ENCODE measurements at places on chromosomes 3 and 15.

DNA sequence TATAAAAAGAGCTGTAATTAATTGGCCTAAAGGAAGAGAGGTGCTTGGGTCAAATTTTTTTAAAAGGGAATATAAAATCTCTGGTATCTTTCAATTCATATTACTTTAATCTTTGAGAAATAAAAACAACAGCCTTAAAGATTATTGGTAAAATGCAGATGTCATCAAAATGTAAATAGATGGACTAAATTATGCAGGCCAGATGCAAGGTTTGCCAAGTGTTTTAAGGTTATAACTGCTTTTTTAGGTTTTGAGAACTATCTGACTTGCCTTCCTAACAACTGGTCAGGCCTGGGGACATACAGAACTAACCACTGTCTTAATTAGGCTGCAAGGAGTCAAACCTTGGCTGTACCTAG lies 20.0 kb upstream of the OR5H1 start:
- DNase-seq = no peak

- DNase-seq = no peak
Measured at GRCh38 chr3:138747225-138747624, 87.5 kb downstream of the PIK3CB start.

DNA sequence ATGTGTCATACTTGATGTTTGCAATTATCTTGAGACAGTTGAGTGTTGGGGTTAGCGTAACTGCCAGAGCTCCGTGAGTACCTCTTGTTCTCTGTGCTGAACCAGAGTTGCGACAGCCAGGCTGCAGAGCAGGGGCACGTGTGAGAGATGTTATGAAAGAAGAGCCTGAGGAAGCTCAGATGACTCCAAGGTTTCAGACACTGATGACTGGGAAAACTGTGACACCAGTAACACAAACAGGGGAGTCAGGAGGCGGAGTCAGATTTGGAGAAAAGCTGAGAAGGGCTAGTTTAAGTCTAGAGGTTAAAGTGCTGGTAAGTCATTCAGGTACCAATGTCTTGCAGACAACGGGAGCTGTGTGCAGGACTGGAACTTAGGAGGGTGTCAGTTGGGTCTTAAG lies 45.0 kb downstream of the BLM start:
- no peak for DNase-seq

- no peak for DNase-seq
Measured at GRCh38 chr3:122255757-122256439, 69.2 kb upstream of the CSTA start.

DNA sequence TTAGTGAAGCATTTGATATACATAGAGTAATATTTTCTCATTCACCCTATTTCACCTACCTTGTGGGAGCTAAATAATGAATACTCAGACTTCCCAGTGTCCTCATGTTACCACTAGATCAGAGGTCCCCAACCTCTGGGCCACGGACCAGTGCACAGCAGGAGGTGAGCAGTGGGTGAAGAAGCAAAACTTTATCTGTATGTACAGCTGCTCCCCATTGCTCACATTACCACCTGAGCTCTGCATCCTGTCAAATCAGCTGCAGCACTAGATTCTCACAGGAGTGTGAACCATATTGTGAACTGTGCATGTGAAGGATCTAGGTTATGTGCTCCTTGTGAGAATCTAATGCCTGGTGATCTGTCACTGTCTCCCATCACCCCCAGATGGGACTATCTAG lies 79.4 kb downstream of the RETNLB start:
- no peak for DNase-seq

DNA sequence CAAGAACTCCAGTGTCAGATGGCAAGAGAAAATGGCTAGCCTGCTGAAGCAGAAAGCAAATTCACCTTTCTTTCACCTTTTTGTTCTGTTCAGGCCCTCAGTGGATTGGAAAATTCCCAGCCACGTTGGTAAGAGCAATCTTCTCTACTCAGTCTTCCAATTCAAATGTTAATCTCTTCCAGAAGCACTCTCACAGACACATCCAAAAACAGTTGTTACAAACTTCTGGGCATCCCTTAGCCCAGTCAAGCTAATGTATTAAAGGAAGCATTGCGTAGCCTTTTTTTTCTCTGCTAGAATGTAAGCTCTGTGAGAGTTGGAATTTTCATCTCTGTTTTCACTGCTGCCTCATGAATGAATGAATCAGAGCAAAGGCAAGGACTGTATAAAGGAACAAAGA lies 109.2 kb upstream of the ROBO2 start:
- DNase-seq = no peak

DNA sequence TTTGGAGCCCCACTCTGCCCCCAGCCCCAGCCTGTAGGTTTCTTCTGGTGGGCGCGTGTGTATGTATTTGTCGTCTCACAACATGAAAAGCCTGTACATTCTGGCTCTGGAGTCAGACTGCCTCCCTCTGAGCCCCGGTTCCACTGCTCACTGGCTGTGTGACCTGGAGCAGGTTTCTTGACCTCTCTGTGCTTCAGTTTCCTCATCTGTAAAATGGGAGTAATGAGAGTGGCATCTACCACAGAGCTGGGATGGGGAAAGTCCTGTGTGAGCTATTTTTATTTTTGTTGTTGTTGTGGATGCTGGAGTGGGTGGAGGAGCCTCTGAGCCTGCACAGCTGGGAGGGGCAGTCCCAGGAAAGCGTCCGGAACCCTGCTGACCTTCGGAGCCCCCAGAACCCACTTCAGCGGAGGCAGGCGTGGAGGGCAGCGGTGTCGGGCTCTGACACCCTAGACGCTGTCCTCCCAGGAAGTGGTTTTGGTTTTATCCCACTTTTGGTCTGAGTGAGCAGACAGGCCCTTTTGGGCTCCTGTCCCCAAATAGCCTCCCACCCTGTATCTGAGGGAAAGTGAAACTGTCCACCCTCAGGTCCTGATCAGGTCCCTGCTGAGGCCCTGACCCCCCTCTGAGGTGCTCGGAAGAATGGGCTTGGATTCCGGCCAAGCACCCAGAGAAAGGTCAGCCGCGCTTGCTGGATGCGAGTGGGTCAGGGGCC lies 103.5 kb downstream of the CHSY1 start:
- DNase-seq = no peak

GRCh38 chr3:108042300-108042699 lies 48.5 kb downstream of the CD47 start:
- no peak for DNase-seq

- DNase-seq = no peak
Measured at GRCh38 chr3:115098354-115099073, 48.6 kb downstream of the ZBTB20 start.

- no peak for DNase-seq
Measured at GRCh38 chr15:90684281-90684680, 32.9 kb upstream of the BLM start.

- no peak for DNase-seq
Measured at GRCh38 chr15:37057831-37058230, 42.5 kb downstream of the MEIS2 start.

DNA sequence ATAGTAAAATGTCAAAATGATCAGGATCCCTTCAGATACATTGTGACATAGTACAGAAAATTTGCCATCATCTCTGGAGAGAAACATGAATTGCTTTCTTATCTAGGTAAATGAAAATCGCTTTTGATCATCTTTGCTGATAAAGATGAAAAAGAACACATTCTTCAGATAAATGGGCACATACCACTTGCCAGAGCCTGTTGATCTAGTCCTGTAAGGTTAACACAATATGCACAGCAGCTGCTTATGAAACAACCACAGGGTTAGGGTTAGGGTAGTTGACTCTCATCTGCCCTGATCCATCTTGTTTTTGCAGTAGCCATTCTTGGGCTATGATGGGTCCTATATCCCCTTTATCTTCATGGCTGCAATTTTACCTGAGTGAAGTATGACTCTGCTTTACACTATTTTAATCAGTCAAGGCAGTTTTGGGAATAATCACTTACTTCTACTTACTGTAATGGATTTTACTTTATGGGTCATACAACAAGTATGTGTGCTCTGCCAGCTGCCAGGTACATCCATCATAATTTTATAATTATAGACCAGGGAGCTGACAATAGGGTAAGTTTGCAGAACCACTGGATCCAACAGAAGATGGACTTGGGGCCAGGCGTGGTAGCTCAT lies 12.6 kb upstream of the SPINK8 start:
- no peak for DNase-seq

DNA sequence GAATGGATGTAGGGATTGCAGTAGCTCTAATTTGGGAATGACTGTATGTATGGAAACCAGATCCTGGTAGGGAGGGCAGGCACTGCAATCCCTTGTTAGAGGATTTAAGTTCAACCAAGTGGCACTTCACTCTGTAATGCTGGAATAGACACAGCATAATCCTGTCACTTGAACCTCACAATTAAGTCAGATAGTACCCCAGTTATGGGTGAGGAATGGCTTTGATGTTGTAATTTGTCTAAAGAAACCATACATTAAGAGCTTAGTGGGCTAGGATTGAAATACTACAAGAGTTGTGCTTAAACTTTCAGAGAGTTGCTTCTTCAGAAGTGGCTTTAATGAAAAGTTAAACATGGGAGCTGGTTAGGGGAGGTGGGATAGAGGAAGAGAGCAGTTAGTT lies 9.3 kb downstream of the RAB7A start:
- no peak for DNase-seq

- DNase-seq = no peak
Measured at GRCh38 chr3:57911593-57911992, 96.6 kb upstream of the FLNB start.

DNA sequence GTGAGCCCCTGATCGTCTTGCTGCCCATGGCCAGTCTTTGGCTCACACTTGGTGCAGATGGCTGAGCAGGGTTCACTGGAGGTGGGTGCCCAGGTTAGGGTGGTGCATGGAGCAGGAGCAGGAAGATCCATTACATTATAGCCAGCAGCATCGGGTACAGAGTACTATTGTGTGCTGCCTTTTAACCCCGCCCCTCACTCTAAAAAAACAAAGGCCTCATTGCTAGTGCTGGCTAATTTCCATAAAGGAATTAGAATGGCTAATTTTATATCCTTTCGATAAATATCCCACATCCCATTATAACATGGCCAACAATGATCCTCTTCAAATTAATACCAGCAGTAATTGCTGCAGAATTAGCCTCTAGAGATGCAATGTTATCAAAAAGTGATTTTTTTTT lies 45.8 kb upstream of the PPP4R2 start:
- peak; percentile 39 for DNase-seq
